ENCODE measurements at places on chromosomes 5 and 9. TPM values are rescaled to one million over a fixed set of nuclear protein-coding genes. Genes with fewer than 3 reads are reported as not detected.

The ACTBL2 gene
- total RNA-seq = not detected

The SHB gene
- 12.2 TPM for total RNA-seq

The LECT2 gene
- total RNA-seq = not detected

The IL9 gene
- total RNA-seq = not detected

- DNase-seq = no peak
These were observed 78.0 kb downstream of the GNAQ start for GRCh38 chr9:77953590-77953989.

GRCh38 chr9:29282121-29282520 lies 1708.8 kb upstream of the C9orf72 start:
- DNase-seq = no peak

DNA sequence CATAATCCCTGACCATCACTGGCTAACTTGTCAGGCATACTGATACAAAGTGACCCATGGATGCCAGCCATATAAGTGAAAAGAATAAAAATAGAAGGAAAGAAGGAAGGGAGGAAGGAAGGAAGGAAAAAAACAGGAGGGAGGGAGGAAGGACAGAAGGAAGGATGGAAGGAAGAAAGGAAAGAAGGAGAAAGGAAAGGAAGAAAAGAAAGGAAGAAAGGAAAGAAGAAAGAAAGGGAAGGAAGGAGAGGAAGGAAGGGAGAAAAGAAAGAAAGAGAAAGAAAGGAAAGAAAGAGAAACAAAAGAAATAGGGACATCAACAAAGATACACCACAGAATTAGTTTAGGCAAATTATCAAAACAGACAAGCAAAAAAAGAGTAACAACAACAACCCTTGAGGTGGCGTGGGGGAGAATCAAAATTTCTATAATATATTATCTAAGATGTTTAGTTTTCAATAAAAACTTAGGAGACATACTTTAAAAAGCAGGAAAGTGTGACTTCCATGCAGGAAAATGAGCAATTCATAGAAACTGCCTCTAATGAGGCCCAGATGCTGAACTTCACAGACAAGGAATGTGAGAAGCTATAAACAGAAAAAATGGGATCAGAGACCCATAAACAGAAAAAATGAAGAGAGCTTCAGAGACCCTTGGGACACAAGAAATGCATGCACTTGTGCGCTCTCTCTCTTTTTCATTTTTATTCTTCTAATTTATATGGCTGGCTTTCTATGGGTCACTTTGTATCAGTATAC lies 96.1 kb upstream of the NFIL3 start:
- no peak for DNase-seq

GRCh38 chr5:57172466-57173318 lies 1.2 kb upstream of the GPBP1 start:
- DNase-seq = peak; percentile 38

GRCh38 chr9:132712753-132713152 lies 42.5 kb downstream of the GTF3C4 start:
- DNase-seq = no peak

DNA sequence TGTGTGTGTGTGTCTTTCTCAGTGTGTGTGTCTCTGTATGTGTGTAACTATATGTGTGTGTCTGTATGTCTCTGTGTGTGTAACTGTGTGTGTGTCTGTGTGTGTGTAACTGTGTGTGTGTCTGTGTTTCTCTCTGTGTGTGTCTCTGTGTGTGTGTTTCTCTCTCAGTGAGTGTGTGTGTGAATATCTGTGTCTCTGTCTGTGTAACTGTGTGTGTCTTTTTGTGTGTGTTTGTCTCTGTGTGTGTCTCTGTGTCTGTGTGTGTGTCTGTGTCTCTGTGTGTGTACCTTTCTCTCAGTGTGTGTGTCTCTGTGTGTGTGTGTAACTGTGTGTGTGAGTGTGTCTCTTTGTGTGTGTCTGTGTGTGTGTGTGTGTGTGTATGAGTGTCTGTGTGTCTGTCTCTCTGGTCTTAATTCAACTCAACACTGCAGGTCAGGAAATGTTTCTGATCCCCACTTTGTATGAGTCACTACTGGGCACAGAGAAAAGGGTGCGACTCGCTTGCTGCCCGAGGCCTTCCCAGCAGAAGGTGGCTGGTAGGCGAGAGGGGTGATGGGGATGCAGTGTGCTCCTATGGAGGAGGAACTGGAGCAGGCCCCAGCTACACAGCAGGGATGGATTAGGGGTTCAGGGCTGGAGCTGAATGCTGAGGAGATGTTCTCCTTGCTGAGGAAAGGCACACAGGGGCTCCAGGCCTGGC lies 52.1 kb downstream of the NSG2 start:
- DNase-seq = no peak

- no peak for DNase-seq
These were observed 70.0 kb downstream of the DMAC1 start for GRCh38 chr9:7729371-7730163.

GRCh38 chr5:158857976-158858375 lies 241.7 kb downstream of the EBF1 start:
- DNase-seq = no peak

- DNase-seq = no peak
These were observed 127.0 kb upstream of the GDNF start for GRCh38 chr5:37966871-37967270.

- no peak for DNase-seq
These were observed 169.9 kb downstream of the ZSWIM6 start for GRCh38 chr5:61501971-61502370.
